ENCODE measurements at places on chromosomes 7 and 10.

DNA sequence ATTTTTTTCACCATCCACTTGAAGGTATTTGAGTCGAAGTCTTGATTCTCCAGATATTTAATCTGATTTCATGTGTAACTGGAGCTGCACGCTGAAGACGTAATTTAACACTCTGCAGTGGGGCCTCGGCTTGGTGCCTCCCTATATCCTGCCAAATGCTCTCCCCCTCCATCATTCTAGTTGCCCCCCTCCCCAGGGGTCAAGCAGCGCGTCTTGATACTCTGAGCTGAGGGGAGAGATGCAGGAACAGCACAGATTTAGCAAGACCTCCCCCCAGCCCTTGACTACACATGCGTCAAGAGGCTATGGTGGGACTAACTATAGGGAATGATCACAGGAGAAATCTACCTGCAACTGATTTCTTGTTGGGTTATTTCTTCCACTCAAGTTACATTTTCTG, 85.8 kb downstream of the PRPF18 start:
- DNase-seq, result no peak

- DNase-seq, result no peak
Measured at GRCh38 chr7:100397315-100398081, 24.2 kb downstream of the PILRA start.

- DNase-seq, result no peak
Measured at GRCh38 chr10:112790030-112790429, 160.0 kb upstream of the TCF7L2 start.

GRCh38 chr10:72893136-72893798, at the start of gene OIT3:
Gene OIT3, plus strand, starts transcription at chr10:72893739. Its CDS starts 60 bp downstream, at chr10:72893799.
- no peak for DNase-seq

- DNase-seq, result no peak
Measured at GRCh38 chr7:101235522-101235921, 2.1 kb downstream of the CLDN15 start.

GRCh38 chr10:124903111-124903510, 38.8 kb upstream of the ZRANB1 start:
- no peak for DNase-seq

GRCh38 chr10:28036587-28036986, 37.7 kb upstream of the ODAD2 start:
- no peak for DNase-seq

DNA sequence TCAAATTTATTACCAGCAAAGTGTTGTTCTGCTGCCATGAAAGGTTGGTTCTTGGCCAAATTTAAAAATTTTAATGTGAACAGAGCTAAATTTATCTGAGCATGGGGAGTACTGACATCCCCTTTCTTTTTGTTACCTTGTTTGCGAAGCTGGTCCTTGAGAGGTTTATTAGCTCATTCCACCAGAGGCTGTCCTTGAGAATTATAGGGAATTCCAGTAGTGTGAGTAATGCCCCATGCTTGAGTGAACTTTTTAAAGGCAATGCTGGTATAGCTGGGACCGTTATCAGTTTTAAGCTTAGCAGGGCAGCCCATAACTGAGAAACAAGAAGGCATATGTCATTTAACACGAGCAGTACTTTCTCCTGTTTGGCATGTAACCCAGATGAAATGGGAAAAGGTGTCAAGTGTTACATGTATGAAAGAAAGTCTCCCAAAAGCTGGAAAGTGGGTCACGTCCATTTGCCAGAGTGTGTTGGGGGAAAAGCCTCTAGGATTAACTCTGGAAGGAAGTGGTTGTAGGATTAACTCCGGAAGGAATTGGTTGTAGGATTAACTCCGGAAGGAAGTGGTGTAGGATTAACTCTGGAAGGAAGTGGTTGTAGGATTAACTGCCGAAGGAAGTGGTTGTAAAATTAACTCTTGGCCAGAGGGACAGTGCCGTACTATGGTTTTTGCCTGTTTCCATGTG, 37.3 kb upstream of the AKR1C2 start:
- no peak for DNase-seq

DNA sequence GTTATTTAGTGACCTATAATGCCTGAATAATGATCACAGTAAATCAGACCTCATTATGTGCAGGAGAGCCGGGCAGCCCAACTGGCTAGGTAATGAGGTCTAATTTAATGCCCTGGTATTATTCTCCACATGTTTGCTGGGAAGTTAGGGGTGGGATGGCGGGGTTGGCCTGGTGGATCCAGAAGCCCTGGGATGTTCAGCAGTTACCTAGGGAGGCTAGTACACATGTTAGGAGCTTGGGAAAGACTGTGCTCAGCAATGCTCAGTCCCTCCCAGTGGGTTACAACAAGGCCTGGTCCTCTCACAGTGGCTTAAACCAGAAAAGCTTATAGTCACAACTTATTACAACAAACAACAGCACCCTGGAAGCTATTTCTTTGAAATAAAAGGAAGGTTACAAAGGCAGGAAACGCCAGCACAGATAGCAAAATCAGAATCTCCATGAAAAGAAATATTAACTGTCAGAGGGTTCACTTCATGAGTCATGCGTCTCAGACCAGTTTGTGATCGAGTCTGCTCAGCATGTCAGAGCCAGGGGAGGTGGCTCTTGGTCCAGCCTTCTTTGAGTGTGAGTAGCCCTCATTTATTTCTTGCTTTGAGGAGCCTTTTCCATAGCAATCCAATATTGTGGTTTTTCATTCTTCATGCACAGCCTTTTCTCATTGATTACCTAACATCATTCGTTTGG, 418.6 kb upstream of the NPVF start:
- no peak for DNase-seq

GRCh38 chr7:65915921-65916657, 43.2 kb downstream of the VKORC1L1 start:
- no peak for DNase-seq

- no peak for DNase-seq
Measured at GRCh38 chr10:33704214-33704830, 369.9 kb upstream of the NRP1 start.

- no peak for DNase-seq
Measured at GRCh38 chr7:139317939-139318505, 23.1 kb upstream of the FMC1 start.

DNA sequence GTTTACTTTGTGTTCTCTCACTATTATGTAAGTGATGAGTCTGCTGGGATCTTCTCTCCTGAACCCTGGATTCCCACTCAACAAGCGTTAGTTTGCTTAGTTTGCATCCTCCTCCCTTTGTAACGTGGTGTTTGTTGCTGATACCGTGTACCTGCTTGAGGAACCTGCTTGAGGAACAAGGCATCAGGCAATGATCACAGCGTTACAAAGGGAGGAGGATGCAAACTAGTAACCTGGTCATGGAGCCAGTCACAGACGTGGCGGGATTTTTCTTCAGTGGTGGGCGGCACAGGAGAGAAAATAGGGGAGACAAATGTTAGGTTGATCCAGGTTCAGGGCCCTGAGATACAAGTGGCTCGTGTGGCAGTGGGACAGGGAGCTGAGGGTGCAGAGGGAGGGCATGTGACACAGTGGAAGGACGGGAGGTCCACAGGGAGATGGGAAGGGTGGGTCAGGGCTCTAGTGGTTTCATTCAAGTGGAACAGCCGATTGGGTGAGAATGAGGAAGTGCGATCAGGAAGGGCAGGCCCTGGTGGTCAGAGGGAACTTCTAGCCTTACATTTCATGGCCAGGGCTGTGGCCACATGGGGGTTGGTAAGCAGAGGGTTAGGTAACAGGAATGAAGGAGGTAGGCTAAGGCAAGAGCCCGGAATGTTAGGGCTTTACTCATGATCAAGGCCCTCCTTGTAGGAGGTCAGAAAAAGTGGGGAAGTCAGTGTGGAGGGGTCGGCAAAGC, 38.0 kb downstream of the SNX10 start:
- no peak for DNase-seq

GRCh38 chr7:3240826-3241430, 60.1 kb upstream of the SDK1 start:
- DNase-seq, result no peak

DNA sequence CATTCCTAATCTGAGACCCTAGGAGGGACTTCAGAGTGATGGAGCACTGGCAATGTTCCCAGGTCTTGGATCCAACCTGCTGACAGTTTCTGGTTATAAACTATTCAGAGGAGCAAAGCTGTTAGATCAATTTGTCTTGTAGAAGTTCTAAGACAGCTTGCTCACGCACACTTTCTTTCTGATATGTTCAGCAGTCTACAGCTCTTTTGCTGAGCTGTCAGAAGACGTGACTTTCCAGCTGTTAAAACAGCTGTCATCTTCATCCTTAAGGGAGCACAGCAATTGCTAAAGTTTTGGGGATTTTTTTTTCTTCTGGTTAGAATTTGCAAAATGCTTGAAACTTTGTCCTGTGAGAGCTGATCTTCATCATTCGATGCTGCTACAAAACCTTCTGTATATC, 823.1 kb downstream of the SORCS1 start:
- no peak for DNase-seq

- no peak for DNase-seq
Measured at GRCh38 chr10:113002449-113002777, 52.4 kb downstream of the TCF7L2 start.

GRCh38 chr10:44922021-44922420, 10.9 kb downstream of the TMEM72 start:
- no peak for DNase-seq

DNA sequence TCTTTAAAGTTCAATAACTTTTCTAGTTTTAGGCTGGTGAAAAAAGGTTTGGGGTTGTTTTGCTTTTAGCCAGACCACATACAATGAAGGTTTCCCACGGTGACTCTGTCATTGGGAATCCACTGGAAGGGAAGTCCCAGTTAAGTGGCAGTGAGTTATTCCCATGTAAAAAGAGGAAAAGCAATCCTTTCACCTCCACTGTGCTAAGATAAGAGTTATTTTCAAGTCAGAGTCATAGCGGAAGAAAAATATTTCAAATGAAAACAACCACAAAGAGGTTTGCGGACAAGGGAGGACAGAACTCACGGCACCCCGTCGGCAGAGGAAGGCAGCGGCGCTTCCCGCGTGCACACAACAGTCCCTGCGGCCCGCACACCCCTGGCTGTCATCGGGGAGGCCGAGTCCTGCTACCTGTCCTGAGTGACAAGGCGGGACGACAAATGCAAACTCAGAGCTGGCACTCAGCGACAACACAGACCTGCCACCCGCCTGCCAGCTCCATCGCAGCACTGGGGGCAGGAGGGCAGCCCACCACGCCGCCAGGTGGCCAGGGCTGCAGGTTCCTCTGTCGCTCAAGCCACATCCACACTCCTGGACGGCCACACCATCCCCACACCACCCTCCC, 9.3 kb upstream of the PAPOLB start:
- no peak for DNase-seq

- DNase-seq, result peak; percentile 11
Measured at GRCh38 chr10:18658271-18659124, 733 bp upstream of the ARL5B start.

DNA sequence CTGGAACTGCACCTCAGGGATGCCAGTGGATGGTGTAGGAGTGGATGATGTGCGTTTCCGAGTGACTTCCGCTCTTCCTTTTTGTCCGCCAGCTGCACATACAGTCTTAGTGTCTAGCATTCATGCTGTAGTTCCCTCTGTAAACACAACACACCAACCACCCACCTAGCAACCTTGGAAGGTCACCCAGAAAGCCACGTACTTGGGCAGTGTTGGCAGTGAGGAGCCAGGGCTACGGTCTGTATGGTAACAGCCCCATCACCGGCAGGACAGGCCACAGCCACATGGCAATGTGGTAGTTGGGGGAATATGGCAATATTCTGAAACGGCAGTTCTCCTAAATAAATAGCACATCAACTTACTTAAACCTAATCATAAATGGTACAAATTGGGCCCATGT, 613.5 kb upstream of the MGMT start:
- no peak for DNase-seq

- DNase-seq, result no peak
Measured at GRCh38 chr7:22563032-22563501, 63.1 kb upstream of the STEAP1B start.

DNA sequence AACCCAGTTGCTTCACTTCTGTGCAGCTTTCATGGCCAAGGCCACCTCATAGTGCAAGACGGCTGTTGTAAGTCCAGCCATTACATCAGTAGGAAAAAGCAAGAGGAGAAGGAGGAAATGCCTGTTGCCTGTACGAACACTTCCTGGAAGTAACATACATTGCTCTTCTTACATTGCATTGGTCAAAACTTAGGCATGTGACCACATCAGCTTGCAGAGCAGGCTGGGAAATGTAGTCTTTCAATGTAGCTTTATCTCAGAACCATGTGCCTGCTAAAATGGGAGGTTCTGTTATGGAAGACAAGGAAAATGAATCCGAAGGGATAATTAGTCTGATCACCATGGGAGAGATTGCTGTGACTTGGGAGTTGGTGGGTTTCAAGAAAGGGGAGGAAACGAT, 4.3 kb downstream of the SLC29A3 start:
- DNase-seq, result no peak

DNA sequence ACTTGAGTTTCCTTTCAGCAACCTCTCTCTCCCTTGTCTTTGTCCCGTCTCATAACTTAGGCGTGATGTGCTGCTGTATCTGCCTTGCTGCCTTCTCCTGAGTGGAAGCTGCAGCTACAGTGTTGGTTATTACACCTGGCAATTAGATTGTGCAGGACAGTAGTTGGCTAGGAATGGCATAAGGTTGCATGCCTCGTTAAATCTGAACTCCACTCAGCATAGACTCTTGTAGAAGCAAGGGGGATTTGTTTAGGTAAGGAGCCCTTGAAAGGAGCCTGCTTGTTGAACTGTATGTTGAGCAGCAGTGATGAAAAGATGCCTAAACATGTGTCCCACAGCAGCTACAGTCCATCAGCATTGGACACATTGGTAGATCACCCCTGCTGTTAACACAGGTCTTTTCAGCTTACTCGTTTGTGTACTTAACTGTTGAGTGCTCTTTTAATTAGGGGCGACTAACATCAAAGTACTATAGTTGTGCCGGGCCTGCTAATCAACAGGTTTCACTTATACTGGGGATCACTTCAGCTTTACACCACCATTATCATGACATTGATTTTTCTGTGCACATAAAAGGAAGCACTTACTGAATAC, 225.0 kb downstream of the AUTS2 start:
- DNase-seq, result no peak

GRCh38 chr7:32915041-32915536, 23.5 kb upstream of the KBTBD2 start:
- no peak for DNase-seq

- DNase-seq, result no peak
Measured at GRCh38 chr7:141915565-141915964, 634 bp upstream of the OR9A4 start.

GRCh38 chr7:70935311-70935710, 196.6 kb upstream of the GALNT17 start:
- DNase-seq, result no peak

DNA sequence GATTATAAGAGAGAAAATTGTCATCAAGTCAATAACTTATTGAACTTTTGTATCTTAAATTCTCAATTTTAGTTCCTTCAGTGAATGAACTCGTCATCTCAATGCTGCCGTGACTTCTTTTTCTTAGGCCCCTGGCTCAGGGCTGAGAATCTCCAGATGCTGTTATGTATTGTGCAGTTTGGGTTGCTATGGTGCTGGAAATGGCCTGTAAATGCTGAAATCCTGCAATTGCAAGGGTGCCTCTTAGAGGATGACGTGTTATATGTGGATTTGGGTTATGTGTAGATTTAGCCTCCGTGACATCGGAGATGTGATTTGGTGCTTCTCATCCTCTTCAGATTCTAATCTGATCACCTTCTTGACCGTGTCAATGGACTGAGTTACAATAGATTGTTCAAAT, 55.7 kb upstream of the ZRANB1 start:
- DNase-seq, result peak; percentile 58
